Cardiac muscle cell (in vitro differentiated cells and primary cell): ENCODE measurements at places on chromosomes 13 and 19. TPM values are rescaled to one million over a fixed set of nuclear protein-coding genes. Genes with fewer than 3 reads are reported as not detected.
A peak's percentile ranks its signal among the peaks of the same experiment; 100 is the strongest.

- no peak for DNase-seq
These were observed 151.6 kb downstream of the FOXO1 start for GRCh38 chr13:40514802-40515201.

The EEF2 gene
- 316 and 530 TPM in 2 replicates for polyA plus RNA-seq

The GZMM gene
- 0.39 TPM in 1 of 2 replicates, not detected in the other for polyA plus RNA-seq

DNA sequence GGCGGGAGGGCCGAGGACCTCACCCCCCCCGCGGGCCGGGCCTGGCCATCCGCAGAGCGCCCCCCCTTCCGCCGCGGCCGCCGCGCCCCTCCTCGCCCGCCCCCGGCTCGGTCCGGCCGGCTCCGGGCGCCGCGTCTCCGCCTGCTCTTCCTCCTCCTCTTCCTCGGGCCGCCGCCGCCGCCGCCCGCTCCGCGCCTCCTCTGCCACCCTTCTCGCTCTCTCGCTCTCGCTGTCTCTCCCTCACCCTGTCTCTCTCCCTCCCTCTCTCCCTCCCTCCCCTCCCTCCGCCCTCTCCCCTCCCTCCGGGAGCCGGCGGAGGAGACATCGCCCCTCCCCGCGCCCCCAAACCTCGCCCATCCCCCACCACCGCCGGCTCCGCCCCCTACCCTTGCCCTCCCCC is at the start of gene SHANK1:
TSS of gene SHANK1 (minus strand) at position 237 of the 400 bp plus-strand sequence. CDS start 2,883 bp downstream, outside the sequence.
- peak; percentile 55 for DNase-seq

DNA sequence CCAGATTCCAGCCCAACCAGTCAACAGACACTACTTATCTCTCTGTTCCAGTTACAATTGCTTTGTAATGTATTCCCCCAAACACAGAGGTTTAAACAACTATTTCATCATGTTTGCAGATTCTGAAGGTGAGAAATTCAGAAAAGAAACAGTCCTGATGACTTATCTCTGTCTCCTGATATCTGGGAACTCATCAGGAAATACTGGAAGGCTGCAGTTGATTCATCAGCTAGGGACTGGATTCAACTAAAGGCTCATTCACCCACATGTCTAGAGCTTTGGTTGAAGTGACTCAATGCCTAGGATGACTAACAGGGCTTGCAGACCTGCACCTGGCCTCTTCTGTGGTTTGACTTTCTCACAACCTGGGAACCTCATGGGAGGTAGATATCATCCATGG is 56.6 kb upstream of the GPC6 start:
- DNase-seq: no peak

- peak; percentile 52 for DNase-seq
These were observed 156.5 kb upstream of the TSC22D1 start for GRCh38 chr13:44732503-44733098.

The ZNF790 gene
- 13.5 and 14.9 TPM in 2 replicates for polyA plus RNA-seq

GRCh38 chr19:55041244-55041626 is 3.2 kb upstream of the GP6 start:
- DNase-seq: no peak

- no peak for DNase-seq
These were observed 13.7 kb upstream of the ZNF492 start for GRCh38 chr19:22620401-22620800.

GRCh38 chr19:49861541-49862378 is 5.6 kb downstream of the PNKP start:
- DNase-seq: no peak

The FPR2 gene
- not detected in 2 replicates for polyA plus RNA-seq

- DNase-seq: no peak
These were observed 45.4 kb upstream of the MYCBP2 start for GRCh38 chr13:77372275-77372674.
